Neural progenitor cell (in vitro differentiated cells): ENCODE measurements at places on chromosomes 11 and 22. TPM values are rescaled to one million over a fixed set of nuclear protein-coding genes. Genes with fewer than 3 reads are reported as not detected.

GRCh38 chr11:47415949-47416472, 7.6 kb downstream of the SLC39A13 start:
- DNase-seq: peak; percentile 29

- no peak for DNase-seq
These were observed 3.1 kb downstream of the PANX1 start for GRCh38 chr11:94131718-94132115.

DNA sequence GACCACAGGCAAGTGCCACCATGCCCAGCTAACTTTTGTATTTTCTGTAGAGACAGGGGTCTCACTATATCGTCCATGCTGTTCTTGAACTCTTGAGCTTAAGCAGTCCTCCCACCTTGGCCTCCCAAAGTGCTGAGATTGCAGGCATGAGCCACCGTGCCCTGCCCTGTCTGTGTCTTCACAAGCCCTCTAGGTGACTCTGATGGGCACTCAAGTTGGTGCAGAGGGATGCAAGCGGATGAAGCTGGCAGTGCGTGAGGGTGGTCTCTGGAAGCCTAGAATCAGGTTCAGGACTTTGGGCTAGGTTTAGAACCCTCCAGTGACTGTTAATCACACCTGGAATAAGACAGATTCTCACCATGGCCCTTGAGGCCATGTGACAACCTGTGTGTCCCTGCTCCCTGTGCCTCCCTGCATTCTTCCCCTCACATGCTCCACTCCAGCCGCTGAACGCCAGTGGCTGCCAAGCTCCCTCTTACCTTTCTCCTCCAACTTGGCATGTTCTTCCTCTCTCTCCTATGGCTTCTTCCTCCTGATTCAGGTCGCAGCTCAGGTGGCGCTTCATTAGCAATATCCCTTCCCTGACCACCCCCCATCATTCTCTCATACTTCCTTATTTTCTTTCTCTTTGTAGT, 242.3 kb upstream of the TBCEL start:
- DNase-seq: no peak

Gene ACRV1
- total RNA-seq: 0.47 and 0.56 TPM in 2 replicates

- DNase-seq: no peak
These were observed 151.4 kb downstream of the FBXO7 start for GRCh38 chr22:32625985-32626384.

Gene TRIM22
- total RNA-seq: 15.1 and 21.3 TPM in 2 replicates

Gene HEPACAM
- not detected in 2 replicates for total RNA-seq

DNA sequence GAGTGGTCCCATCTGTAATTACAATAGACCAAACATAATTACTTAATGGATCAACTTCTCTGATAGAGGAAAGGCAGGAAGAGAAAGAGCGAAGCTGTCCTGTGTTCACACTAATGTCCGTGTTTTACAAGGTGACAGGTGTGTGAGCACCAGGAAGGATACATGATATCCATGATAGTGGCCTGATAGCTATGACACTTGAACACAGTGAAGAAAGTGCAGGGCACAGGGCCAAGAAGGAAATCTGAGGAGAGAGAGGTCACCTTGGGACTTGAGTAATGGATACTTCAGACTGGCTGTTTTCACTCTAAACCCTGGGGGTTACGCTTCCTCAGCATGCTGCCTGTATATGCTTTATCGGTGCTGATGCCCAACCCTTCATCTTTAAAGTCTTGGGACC, 29.4 kb downstream of the TUB start:
- DNase-seq: no peak

DNA sequence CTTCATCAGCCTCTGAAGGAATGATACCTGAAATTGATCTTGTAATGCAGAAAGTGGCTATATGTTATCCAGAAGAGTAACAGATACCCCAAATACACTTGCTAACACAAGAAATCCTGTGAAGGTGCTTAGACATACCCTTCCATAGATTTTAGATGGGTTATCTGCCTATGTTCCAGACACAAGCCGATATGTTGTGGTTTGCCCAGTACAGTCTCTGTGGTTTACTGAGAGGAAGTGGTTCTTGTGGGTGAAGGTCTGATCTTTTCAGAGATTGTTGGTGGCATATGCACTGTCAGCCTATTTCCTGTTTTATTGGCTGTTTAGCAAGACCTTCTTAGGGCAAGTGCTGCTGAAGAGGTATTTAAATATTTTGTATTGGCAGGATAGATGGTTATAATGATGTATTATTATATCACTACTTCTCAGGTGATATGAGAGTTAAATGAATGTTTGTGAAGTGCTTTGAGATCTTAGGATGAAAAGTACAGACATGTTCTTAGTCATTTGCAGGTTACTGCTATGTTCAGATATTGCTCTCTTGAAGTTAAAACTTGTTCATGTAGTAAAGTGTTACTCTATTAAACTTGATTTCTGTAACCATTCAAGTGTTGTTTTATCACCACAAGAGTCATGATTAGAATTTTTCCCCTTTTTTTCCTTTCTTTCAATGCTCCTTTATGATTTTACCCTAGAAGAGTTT, 8.2 kb downstream of the ARHGEF12 start:
- no peak for DNase-seq

GRCh38 chr11:3667149-3668035, 3.8 kb downstream of the CHRNA10 start:
- DNase-seq: no peak

- no peak for DNase-seq
These were observed 24.0 kb upstream of the CREB3L1 start for GRCh38 chr11:46253258-46254132.

Gene NPAS4
- 0.65 TPM in 1 of 2 replicates, not detected in the other for total RNA-seq

Gene ZNF214
- total RNA-seq: 13.2 and 19.6 TPM in 2 replicates

Gene HSCB
- total RNA-seq: 19.0 and 29.7 TPM in 2 replicates

GRCh38 chr22:27748349-27748748, 53.2 kb downstream of the MN1 start:
- no peak for DNase-seq

DNA sequence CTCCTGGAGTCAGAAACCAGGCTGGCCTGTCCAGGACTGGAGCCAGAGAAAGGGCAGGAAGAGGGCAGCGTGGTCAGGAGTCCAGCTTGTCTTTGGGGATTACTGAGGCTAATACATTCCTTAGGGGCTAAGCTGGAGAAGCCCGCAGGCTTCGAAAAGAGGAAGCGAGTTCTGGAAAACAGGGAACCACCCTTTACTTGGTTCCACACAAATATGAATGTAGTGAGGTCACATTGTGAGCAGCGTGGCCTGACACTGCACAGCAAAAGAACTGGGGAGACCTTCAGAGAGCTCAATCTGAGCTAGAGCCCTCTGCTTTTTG, 132.3 kb downstream of the CEP164 start:
- DNase-seq: peak; percentile 31

GRCh38 chr11:28412029-28412428, 303.8 kb downstream of the METTL15 start:
- DNase-seq: no peak

Gene XKR3
- not detected in 2 replicates for total RNA-seq

Gene OR8D1
- total RNA-seq: not detected in 2 replicates

- DNase-seq: no peak
These were observed 16.5 kb downstream of the PRPF19 start for GRCh38 chr11:60889869-60890311.

Gene MMP12
- total RNA-seq: not detected in 2 replicates

Gene GGT1
- 4.9 and 7.7 TPM in 2 replicates for total RNA-seq

GRCh38 chr22:19070397-19071169, 51.6 kb downstream of the DGCR2 start:
- DNase-seq: no peak

GRCh38 chr11:47850337-47850736, 2.2 kb upstream of the NUP160 start:
- DNase-seq: no peak

Gene IL10RA
- 0.12 TPM in 1 of 2 replicates, not detected in the other for total RNA-seq

GRCh38 chr11:57764972-57765371, 3.4 kb downstream of the CTNND1 start:
- no peak for DNase-seq

DNA sequence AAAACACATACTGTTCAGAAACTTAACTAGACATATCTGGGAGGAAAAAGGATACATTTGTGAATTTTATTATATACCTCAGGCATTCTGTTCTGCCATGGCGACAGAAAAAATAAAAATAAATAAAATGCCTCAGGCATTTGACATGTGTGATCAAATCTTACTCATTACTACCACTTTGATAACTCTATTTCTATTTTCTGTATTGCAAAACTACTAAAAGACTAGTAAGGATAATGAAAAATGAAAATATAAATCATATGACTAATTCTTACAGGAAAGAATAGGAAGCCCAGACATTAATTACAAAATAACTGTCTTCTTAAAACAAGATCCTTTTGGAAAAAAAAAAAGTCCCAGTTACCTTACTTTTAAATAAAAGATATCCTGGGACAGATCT, 5.3 kb downstream of the PICALM start:
- DNase-seq: no peak

Gene SCARF2
- total RNA-seq: 0.22 and 3.9 TPM in 2 replicates

Gene AIFM3
- 4.3 and 12.0 TPM in 2 replicates for total RNA-seq

- DNase-seq: no peak
These were observed 44.2 kb upstream of the AMPD3 start for GRCh38 chr11:10410844-10411200.

- no peak for DNase-seq
These were observed 1293.2 kb downstream of the BRD1 start for GRCh38 chr22:48534395-48534958.

GRCh38 chr11:107018902-107019493, 722 bp upstream of the GUCY1A2 start:
- peak; percentile 93 for DNase-seq

Gene DRICH1
- not detected in 2 replicates for total RNA-seq

GRCh38 chr11:77457340-77457739, 16.6 kb downstream of the PAK1 start:
- DNase-seq: peak; percentile 66

Gene ART1
- not detected in 2 replicates for total RNA-seq

DNA sequence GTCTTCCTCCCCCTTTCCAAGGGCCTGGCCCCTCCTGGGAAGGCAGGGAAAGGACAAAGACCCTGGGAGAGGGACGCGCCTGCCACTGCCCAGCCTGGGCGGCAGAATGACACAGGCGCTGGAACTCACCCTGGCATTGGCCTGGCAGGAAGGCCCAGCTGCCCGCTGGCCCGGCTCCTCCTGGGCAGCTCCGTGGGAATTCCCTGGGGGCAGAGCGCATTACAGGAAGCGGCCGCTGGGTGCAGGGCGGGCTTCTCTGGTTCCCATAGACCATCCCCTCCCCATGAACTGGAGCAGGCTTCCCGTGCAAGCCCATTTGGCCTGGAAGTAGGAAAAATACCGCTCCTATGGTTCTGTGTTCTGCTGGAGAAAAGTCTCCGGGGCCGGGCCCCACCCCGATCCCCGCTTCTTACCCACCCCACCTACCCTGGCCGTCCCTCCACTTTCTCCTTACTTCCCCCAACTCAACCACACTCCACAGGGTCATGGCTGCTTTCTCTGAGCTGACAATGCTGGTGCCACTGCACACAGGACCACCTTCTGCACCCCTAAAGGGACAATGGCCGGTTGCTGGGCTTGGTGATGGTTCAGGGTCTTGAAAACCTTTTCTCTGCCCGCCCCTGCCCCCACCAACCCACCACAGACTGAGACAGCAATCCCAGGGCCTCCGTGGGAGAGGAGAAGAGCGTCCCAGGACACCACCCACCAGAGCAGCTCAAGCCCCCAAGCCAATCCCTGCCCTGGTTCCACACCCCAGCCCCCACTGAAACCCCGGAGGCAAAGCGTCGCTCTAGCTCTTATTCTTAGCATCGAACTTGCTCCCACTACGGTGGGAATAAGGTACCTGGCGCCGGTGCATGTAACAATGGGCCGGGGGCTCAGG, 58.9 kb downstream of the LINC01488 start:
- peak; percentile 23 for DNase-seq

Gene SLCO2B1
- 0.07 and 0.12 TPM in 2 replicates for total RNA-seq

- no peak for DNase-seq
These were observed 4.9 kb upstream of the SLCO2B1 start for GRCh38 chr11:75145972-75146519.

GRCh38 chr11:87263264-87263838, 225.6 kb downstream of the TMEM135 start:
- no peak for DNase-seq

DNA sequence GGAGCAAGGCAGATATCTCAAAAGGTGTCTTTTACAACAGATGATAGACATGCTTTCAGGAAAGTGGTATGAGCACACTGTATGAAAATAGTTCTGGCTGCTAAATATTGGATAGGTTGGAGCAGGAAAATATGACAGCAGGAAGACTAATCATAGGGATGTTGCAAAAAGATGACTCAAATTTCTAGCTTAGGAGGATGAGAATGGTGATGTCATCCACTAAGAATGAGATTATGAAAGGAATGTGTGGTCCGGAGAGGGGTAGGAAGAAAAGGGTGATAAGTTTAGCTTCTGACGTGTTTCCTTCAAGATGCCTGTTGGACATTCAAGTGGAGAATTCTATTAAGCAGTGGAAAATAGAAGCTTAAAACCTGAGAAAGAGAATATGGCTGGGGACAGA, 46.4 kb downstream of the RCN1 start:
- no peak for DNase-seq

Gene MAPK8IP1
- 3.7 and 11.0 TPM in 2 replicates for total RNA-seq

GRCh38 chr11:78414321-78415051, 3.1 kb downstream of the GAB2 start:
- DNase-seq: no peak
